ENCODE measurements at places on chromosomes 2 and 18.

- no peak for DNase-seq
These were observed 4.1 kb upstream of the WDR7 start for GRCh38 chr18:56647071-56647470.

- DNase-seq, result no peak
These were observed 53.8 kb upstream of the SPTBN1 start for GRCh38 chr2:54402350-54402749.

- no peak for DNase-seq
These were observed 81.8 kb upstream of the SERTAD2 start for GRCh38 chr2:64735504-64735903.

- DNase-seq, result peak; percentile 90
These were observed 56.1 kb downstream of the RPL37A start for GRCh38 chr2:216554755-216555154.

DNA sequence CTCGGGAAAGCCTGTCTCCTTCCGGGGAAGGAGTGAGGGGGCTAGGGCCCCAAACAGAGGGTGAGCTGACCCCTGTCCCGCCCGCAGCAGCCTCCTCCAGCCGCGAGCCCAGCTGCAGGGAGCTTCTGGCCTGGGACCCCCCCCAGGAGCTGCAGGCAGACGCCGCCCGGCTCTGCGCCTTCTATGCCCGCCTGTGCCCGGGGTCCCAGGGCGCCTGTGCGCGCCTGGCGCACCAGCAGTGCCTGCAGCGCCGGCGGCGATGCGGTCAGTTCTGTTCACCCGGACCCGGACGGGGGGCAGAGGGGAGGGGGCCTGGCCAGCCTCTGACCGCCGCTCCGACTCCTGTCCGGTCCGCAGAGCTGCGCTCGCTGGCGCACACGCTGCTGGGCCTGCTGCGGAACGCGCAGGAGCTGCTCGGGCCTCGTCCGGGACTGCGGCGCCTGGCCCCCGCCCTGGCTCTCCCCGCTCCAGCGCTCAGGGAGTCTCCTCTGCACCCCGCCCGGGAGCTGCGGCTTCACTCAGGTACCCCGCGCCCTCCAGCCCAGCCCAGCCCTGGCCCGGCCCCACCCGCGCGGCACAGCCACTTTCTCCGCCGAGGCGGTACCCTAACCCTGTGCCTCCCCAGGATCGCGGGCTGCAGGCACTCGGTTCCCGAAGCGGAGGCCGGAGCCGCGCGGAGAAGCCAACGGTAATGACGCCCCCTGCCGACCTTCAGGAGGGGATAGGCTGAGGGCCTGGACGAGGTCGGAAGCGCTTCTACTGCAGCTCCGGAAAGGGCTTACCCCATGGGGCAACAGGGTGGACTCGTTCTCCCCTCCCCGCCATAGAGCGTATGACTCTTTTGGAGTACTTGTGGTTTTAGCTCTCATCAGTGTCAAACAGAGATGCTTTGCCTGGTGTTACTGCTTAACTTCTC lies 2.0 kb upstream of the CHRND start:
- no peak for DNase-seq

DNA sequence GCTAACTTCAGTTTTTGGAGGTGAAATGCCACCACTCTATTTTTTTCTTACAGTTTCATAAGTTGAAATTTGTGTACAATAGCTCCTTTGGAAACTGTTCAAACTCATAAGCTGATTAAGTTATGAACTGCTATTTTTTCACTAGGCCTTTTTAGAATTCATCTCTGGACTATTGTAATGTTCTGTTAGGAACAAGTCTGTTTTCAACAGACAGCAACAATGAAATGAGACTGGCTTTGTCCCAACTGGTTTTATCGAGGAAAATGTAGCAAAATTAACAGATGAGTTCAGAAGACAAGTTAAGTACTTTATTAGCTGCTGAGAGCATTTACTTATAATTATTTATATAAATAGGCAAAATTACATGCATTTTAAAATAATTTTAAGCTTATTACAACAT lies 310.6 kb downstream of the ZNF804A start:
- no peak for DNase-seq

Measured in breast epithelium (tissue), 4 donors.